ENCODE measurements at places on chromosomes 1 and 21.
A peak's percentile ranks its signal among the peaks of the same experiment; 100 is the strongest.

GRCh38 chr1:247118946-247119446 is 14.8 kb upstream of the ZNF669 start:
- peak; percentile 31 for DNase-seq

- peak; percentile 62 for DNase-seq
These were observed 5.6 kb downstream of the MCOLN2 start for GRCh38 chr1:84991097-84991920.

GRCh38 chr1:18154430-18155194 is 47.0 kb downstream of the IGSF21 start:
- no peak for DNase-seq

GRCh38 chr1:12001249-12001917 is 17.9 kb upstream of the MIIP start:
- peak; percentile 74 for DNase-seq

DNA sequence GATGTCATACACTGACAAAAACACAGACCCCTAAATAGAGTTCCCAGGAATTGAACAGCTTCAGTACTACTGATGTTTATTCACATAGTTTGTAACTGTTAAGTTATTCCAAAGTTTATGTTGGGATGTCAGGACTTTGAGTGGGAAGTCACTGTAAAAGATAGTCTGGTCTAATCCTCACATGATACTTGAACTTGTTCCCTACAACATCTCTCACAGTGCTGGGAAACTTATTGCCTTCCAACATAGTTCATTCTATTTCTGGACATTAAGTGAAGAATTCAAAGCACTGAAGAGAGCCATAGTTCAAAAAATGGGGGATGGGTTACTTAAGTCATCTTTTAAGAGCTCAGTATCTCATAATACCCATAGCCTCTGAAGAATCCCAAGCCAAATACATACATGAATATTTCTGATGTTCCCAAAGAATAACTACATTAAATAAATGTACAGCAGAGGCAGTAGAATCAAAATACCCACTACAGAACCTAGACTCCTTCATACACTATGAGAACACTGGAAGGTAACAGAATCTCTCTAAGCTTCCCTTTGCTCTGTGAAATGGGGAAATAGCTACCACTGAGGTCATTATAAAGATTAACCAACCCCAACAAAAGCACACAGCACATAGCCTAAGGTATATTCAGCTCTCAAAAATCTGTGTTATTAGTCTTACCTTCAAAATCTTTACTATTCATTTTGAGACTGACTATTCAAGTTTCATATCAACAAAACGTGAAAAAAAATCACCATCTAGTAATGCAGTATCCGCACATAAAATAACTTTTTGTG is 81.4 kb downstream of the ESRRG start:
- DNase-seq, result no peak

- no peak for DNase-seq
These were observed 11.7 kb upstream of the OR14I1 start for GRCh38 chr1:248714248-248714647.

DNA sequence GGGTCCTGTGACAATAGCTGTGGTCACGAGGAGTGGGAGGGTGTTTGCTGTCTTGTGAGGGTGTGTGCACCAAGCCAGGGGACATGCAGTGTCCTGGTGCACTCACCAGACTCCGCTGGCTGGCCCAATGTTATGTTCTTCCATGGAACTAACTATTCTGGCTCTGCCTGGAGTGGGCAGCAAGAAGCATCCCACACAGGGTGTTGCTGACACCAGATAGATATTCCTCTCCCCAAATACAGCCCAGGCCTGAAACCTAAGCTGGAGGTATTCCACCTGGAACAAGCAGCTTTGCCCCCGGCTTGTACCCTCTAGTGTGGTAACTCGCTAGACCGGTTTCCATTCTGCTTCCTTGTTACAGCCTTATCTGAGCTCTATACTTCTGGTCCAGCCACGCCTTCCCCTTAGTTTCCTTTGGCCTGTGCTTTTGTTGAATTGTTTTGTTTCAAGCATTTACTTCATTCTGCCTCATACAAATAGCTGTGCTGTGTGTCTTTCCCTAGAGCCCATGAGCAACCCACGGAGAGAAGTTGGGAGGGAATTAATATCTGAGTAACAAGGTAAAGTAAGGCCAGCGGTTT is 14.7 kb upstream of the LY9 start:
- DNase-seq, result no peak

GRCh38 chr1:8011016-8011415 is 15.1 kb downstream of the ERRFI1 start:
- DNase-seq, result no peak

DNA sequence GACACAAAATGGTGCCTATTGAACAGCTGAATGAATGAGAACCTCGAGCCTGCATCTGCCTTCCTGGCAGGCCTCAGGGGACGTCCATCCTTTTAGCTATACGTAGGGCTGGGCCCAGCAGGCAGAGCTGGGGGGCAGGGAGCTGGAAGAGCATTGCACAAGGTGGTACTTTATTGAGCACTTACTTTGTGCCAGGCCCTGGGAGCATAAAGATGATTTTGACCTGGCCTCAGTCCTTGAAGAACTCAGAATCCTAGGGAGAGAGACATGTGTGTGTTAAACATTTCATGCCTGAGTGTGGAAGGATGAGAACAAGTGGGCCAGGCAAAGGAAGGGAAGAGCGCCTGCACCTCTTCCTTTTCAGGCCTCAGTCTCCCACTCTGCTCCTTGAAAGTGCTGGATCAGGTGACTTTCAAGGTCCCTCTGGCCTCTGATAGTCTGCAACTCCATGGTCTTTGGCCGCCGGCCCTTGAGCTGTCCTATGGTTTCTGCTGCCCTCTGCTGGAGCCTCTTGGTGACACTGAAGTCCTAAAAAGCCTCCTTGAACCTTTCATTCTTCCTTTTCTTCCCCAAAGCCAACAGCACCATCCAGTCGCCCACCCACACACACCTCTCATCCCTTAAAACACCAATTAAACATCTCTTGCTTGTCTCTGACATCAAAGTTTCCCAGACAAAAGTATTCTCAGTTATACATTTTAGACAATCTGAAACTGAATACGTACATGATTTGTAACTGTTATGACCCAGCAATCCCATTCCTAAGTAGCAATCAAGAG is 3.5 kb upstream of the PEAR1 start:
- peak; percentile 81 for DNase-seq

- DNase-seq, result no peak
These were observed 249.0 kb downstream of the PRDM2 start for GRCh38 chr1:13948888-13949391.

- DNase-seq, result no peak
These were observed at the start of gene TNFRSF25 for GRCh38 chr1:6466023-6466422. Gene TNFRSF25 (minus strand): TSS chr1:6466173. CDS start chr1:6466107, 66 bp downstream.

DNA sequence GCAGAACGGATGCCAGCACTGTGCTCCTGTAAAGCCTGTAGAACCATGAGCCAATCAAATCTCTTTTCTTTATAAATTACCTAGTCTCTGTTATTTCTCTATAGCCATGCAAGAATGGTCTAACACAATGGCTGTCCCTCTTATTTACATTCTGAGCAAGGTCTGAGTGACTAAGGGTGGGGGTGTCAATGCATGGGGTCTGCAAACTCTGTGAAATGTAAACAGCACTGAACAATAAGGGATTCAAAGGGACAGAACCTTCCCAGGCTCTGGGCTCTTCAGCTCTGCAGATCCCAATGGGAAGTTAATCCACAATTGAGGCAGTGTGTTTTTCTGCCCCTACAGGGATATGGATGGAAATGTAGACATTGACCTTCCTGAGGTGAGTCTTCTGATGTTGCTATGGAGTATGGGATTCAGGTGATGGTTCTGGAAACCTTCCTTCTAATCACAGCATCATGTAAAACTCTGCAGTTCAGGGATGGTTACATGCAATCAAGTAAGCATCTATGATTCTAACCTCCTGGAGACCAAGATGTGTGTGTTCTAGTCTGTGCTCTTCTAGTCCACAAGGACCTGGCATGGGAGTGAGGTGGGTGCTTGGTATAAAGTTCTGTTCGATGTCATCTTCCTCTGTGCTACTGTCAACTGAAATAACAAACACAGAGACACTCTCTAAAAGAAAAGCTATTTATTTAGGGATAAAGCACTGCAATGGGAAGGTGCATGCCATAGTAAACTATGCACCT is 38.6 kb downstream of the CAPN9 start:
- DNase-seq, result no peak

DNA sequence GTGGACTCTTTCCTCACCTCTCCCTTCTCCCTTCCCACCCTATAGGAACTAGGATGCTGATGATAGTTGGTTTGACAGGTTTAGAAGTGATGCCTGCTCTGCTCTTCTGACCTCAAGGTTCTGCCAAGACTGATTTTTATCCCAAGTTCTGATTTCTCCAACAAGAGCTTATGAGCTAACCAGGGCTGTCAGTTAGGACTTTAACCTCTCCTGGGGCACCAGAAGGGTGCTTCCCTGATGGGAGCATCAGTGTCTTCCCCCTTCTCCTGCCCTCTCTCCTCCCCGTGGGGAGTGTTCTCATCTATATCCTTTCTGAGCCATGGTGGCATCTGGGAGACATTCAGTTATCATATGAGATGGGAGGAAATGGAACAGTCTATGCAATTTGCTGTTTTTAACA is 44.0 kb downstream of the ATP2B4 start:
- DNase-seq, result no peak

Data from GM12865 (cell line).